ENCODE measurements at places on chromosomes 13 and 19.
A peak's percentile ranks its signal among the peaks of the same experiment; 100 is the strongest.

GRCh38 chr19:16337809-16338469, 13.3 kb downstream of the KLF2 start:
- no peak for DNase-seq

- peak; percentile 45 for DNase-seq
These were observed 4.1 kb downstream of the ATP11A start for GRCh38 chr13:112693831-112694497.

DNA sequence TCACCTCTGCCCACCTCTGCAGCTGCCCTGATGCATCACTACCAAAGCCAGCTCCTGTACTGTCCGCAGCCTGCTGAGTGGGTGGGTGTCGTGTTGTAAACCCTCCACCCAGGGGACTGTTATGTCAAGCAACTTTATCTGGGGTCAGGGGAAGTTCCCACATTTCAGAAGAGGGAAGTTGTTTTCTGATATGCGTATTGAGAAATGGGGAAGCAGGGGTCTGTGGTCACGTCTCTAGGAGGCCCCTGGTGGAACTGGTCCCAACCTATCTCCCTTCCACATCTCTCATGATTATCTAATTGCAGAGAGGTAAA, 31.2 kb downstream of the CLEC17A start:
- no peak for DNase-seq

DNA sequence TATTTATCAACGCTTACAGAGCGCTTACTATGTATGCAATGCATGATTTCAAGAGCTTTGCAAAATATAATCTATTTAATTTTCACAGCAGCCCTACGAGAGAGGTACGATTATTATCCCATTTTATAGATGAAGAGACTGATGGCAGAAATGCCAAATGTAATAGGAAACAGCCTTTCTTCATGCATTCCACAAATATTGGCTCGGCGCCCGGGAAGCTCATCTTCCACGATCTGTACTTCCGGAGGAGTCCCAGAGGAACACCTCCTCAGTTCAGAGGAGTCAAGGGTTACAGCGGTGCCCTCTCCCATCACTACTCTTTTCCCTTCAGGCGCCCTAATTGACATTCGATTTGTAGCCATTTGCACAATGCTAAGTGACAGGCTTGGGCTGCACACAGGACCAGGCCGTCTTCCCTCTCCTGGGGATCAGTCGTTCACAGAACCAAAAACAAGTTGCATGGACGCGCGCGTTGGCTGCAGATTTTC, 1.1 kb upstream of the ARHGAP35 start:
- peak; percentile 95 for DNase-seq

- DNase-seq, result no peak
These were observed 467.2 kb downstream of the ITGBL1 start for GRCh38 chr13:101919541-101920181.

GRCh38 chr13:83352391-83352790, 529.9 kb downstream of the SLITRK1 start:
- no peak for DNase-seq

- no peak for DNase-seq
These were observed 127.9 kb upstream of the USP29 start for GRCh38 chr19:56991912-56992311.

DNA sequence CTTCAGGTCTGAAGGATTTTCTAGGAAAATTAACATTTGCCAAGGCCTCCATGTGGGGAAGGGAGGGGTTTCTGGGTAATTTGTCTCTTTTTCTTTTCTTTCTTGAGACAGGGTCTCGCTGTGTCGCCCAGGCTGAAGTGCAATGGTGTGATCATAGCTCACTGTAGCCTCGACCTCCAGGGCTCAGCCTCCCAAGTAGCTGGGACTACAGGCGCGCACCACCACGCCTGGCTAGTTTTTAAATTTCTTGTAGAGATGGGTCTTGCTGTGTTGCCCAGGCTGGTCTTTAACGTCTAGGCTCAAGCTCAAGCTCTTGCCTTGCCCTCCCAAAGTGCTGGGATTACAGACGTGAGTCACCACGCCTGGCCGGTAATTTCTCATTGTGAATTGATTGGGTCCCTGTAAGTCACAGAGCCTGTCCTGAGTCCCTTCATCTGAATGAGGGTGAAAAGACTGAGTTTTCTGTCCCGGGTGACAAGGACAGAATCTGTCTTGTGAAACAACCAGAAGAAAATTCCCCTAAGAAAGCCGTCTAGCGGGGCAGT, 10.0 kb upstream of the SPC24 start:
- no peak for DNase-seq

DNA sequence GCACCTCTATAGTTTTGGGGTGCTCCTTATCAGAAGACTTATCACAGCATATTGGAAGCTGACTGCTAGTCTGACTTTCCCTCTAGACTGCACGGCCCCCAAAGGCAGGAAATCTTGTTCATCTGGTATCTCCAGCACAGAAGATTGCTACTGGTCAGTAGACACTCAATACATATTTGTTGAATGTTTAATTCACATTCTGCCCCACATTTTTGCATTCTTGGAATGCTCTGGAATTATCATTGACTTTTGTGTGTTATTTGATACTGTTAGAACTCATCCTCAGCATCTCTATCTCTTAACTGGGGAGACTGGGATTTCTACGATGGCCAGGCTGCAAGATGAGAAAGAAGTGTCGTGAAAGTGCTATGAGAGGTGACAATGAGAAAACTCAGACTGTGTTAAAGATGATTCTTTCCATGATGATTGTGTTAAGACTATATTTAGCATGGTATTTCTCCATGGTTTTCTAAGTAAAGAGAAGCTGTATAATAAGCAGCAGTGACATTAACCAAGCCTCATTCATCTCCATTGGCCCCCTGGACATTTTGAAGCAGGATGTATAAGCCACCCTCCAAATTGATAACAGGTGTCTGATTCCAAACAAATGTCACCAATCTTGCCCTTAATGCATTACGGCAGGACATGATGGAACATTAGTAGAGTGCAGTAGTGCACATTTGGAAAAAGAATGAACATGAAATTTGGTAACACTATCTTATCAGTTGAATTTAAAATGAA, 440.9 kb downstream of the RFC3 start:
- no peak for DNase-seq

GRCh38 chr19:31450696-31451095, 101.5 kb upstream of the TSHZ3 start:
- DNase-seq, result no peak

- no peak for DNase-seq
These were observed 556.3 kb upstream of the ARGLU1 start for GRCh38 chr13:107124129-107124718.

DNA sequence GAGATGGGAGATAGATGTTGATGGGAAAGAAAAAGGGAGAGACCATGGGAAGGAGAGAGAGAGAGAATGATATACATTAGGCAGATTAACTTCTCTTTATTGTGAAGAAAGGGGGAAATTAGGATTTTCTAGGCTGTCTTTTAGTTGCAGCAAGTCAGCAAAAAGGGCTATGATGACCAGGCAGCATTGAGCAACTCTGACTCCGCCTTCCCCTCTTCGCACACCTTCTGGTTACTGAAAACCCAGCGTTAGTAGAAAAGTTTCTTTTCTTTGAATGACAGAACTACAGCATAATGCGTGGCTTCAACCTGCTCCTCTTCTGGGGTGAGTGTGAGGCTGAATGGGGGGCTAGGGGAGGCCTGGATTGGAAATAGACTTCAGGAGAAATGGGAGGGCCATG, at the start of gene ADGRE1:
TSS of gene ADGRE1 (plus strand) at position 264 of the 400 bp plus-strand sequence. CDS start at position 294, 30 bp downstream.
- no peak for DNase-seq

DNA sequence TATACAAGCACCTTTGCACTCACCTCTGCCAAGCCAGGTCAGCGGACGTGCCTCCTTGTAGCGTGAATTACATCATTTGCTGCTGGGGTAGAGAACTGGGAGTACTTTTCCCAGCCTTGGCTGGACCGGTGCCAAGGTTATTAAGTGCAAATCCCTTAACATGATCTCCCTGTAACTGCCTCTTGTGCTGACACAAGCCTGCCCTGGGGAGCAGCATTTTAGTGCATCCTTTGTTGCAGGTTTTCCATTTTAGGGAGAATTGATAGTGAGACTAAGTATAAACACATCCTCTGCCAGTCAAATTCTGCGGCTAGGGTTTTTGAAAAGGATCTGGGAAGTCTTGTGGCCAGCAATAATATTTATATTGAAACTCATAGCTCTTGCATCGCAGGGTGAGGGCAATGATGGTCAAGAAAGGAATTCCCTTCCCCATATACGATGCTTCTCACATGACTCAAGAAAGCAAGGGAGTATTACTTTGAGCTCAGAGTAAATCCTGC, 32.7 kb upstream of the DCLK1 start:
- DNase-seq, result no peak

- no peak for DNase-seq
These were observed 174.8 kb downstream of the KDM4B start for GRCh38 chr19:5143471-5144411.

GRCh38 chr19:48837051-48837524, 797 bp upstream of the HSD17B14 start:
- peak; percentile 92 for DNase-seq

DNA sequence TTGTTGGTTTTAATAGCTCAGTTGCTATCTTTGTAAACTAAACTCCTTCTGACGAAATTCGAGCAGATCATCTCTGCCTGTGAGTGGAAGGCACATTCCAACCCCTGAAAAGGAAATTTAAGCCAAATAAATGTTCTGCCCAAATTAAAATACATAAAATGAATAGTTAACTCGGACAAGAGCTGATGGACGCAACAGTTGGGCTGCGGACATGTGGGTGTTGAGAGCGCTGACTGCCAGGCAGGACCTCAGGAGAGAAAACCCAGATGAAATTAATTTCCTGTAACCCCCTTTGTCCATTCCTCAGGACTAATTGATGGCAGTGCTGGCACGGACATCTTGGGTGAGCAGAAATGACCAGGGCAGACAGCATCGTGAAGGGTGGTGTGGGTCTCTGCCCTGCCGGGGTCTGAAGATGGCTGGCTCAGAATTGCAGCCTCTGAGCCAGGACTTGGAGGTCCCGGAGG, 86.5 kb downstream of the TSHZ3 start:
- no peak for DNase-seq

DNA sequence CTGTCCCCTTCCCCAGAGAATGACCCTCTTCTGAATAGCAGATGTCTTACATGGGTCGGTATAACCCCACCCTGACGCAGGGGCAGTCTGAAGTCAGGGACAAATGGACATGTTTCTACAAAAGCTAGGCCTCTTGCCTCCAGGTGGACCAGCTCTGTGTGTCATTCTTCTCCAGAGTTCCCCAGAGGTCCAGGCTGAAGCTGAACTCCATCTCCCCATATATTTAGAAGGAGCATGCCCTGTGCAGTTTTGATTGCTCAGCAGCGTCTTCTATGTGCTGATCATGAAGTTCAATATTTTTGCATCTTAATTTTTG, 8.8 kb upstream of the NALCN start:
- no peak for DNase-seq

GRCh38 chr13:39913339-39913738, 257.9 kb downstream of the COG6 start:
- no peak for DNase-seq

GRCh38 chr13:37344056-37344455, 238.6 kb upstream of the CSNK1A1L start:
- DNase-seq, result no peak

GRCh38 chr13:109451726-109452125, 334.7 kb downstream of the IRS2 start:
- DNase-seq, result no peak

DNA sequence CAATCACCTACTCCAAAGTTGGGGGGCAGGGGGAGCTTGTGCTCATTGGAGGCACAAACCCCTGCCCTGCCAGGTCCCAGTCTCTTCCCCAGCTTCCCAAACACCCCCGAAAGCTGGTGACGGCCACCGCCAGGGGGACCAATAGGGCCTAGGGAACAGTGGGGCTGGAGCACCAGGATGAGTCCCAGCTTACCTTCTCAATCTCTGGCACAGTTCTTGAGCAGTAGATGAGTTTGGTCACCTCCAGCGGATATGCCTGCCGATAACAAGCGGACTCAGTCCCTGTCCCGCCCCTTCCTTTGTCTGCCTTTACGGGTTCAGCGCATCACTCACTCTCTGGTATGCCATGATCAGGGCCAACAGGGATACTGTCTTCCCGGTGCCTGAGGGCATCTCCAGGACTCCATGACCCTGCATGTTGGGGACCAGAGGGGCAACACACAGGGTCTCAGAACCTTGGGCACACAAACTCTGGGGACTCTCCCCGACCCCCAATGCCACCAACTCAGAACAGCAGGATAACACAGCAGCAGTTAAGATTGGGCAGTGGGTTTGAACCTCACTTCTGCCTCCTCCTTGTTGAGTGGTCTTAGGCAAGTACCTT, 1.5 kb downstream of the ERCC2 start:
- DNase-seq, result no peak

GRCh38 chr13:106695139-106695538, 127.2 kb upstream of the ARGLU1 start:
- DNase-seq, result no peak

DNA sequence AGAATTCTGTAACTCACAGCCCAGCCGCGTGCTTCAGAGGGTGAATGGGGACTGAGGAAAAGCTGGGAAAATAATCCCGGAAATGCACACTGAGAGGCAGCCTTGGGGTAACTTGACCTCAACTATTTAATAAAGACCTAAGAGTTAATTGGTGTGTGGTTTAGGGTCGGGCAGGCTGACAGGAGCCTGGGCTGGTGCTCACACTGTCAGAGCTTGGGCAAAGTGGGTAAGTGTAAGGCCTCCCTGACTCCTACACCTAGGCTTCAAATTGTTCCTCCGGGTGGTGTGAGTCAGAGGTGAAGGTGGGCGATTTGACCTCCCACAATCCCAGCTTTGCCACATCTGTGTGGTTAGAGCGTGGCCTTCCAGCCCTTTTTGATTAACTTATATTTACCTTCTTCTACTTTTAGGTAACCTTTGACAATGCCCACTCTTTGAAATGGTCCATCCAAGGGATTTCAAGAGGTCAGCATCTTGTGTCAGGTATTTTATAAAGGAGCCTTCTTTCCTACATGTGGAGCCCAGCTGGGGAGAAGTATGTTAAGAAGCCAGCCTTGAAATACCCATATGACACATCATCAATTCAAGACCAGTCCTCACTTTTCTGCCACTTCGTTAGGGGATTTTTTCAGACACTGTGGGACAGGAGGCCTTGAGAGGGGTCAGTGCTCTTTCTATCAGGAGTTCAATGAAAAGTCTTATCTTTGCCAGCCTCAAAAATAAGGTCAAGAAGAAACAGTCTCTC, 114.2 kb downstream of the NUFIP1 start:
- no peak for DNase-seq

- DNase-seq, result no peak
These were observed 230.0 kb downstream of the MYO16 start for GRCh38 chr13:108859197-108860012.

- DNase-seq, result peak; percentile 99
These were observed 4.5 kb upstream of the ARHGAP35 start for GRCh38 chr19:46856062-46857022.

DNA sequence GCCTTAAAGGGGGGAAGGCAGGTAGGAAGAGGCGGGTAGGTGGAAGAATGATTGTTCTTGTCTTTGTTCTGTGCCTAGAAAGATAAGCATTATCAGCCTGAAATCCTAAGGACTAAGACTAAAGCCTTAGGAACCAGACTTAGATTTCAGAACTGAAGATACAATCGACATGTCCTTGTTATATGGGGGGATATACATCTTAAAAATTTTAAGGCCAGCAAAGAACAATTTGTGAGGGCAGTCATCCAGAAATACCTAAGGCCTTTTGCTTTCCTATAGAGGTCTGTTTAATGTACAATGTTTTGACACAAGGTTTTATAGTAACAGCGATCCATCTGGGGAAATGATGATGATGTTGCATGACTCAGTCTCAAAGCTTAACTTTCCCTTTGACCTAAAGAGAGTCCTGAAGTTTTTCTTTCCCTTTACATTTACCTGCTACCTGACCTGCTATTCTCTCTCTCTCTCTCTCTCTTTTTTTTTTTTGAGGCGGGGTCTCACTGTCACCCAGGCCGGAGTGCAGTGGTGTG, 20.2 kb upstream of the CEACAM6 start:
- DNase-seq, result no peak

Measured in suprapubic skin (tissue), 4 donors.